ENCODE measurements at places on chromosomes 7 and 10.

DNA sequence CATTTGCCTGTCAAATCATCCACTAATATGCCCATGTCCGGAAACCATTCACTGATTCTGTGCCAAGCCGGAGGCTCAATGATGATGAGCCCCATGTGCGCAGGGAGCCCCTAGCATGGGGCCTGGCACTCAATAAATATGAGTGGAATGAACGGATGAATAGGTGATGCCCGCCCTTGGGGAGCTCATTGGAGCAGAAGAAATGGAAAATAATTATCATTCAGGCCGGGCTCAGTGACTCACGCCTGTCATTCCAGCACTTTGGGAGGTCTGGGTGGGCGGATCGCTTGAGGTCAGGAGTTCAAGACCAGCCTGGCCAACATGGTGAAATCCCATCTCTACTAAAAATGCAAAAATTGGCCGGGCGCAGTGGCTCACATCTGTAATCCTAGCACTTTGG lies 11.0 kb downstream of the RHBDD2 start:
- no peak for DNase-seq

DNA sequence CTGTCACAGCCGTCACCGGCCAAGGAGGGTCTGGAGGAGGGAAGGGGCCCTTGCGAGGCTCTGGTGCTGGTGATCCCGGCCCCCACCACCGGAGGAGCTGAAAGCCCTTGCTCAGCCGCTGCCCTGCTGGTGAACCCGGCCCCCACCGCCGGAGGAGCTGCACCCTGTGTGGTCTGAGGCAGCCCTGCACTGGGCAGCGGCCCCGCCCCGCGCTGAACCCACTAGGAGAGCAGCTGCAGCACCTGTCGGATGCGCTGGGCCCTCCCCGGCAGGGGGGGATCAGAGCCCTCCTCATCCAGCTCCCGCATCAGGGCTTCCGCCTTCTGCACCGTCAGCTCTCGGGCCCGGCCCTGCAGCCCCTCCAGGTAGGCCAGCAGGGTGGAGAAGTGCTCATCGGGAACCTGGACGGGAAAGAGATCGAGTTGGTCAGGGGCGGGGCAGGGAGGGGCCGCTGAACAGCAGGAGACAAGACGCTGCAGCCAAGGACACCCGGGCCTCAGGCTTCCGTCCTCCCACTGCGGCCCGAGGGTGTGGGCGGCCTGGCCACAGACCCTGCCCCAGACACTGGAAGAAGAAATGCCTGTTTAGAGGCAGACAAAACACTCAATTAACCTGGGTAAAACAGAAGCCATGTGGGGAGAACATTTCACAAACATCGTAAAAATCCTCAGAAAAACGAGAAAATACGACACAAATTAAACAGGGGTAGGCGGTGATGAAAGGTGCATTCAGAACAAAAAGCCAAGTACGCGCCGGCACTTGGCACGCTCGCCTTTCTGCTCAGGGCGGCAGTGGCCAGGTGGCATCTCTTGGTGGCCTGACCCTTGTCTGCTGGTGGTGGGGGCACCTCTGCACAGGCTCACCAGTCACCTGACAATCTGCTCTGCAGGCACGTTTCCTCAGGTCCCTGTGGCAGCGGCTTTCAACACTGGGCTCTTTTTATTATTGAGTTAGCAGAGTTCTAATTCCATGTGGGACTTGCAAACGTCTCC lies 14.7 kb downstream of the CYP2W1 start:
- DNase-seq: peak; percentile 27

DNA sequence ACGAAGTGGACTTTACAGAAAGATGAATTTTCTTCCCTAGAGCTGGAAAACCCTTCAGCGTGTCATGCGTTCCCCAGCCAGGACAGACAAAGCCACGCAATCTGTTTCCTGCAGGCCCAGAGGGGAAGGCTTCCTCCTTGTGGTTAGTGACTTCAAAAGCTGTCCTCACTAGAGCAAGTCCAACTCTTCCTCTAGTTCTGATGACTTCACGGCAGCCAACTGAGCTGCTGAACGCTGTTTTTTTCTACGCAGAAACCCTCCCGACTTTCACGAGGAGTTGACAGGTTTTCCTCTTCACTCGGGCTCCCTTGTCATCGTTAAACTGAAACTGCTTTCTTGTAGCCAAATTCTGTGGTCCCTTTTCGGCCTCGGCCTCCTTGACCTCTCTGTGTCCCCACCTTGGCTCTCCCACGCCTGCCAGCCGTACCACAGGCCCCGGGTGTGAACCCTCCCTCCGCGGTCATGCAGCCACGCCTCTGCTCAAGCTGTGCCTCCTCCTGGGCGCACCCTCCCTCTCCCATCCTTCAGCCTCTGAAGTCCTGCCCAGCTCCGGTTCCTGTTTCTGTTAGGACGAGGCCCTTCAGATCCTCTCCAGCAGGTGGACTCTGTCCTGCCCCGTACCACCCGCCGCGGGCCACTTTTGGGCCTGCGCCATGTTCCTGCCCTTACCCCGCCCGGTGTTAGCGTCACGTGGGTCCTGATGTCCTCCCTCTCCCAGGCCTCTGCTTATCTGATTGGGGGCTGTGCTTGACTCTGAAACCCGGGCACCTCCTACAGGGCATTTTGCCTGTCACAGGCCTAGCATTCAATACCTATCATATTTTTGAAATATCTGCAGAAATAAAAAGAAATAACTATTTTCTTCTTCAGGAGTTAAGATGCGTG lies 39.3 kb downstream of the CUX1 start:
- DNase-seq: peak; percentile 85

GRCh38 chr7:83976302-83976701 lies 218.3 kb downstream of the SEMA3A start:
- no peak for DNase-seq

DNA sequence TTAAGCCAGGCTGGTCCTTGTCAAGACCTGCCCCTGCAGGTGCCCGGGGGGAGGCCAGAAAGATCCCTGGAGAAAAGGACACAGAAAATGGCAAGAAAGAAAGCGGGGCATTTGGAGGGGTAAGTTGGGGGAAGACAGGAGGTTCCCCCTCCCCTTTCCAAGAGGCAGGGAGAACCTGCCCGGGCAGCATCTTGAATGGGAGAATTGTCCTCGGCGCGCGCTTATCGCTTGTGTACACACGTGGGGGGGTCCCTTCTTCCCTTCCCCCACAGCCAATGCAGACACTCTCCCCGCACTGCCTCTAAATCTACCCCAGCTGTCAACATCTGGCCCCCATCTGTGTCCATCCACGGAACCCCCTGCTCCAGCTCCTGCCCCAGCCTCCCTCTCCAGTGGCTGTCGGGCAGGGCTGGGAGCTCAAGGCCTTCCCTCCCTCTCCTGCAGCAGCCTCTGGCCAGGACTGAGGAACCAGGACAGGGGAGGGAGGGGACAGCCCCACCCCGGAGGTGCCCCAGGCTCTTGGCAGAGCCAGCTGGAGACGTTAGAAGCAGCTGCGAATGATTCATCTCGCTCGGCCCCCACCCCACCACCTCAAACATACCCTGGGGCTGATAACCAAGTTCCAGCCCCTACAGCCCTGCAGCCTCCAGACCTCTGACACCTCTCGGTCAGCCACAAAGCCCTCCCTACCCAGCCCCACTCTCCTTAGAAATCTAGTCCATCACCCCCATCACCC lies 25.3 kb downstream of the EPHB4 start:
- DNase-seq: no peak

GRCh38 chr10:13080643-13081042 lies 19.3 kb upstream of the OPTN start:
- no peak for DNase-seq

- DNase-seq: no peak
Observed at GRCh38 chr7:85090143-85090542, 96.7 kb downstream of the SEMA3D start.

GRCh38 chr7:100689230-100690135 lies 4.6 kb downstream of the GIGYF1 start:
- DNase-seq: no peak

- no peak for DNase-seq
Observed at GRCh38 chr10:62491597-62491996, 117.4 kb downstream of the ZNF365 start.

DNA sequence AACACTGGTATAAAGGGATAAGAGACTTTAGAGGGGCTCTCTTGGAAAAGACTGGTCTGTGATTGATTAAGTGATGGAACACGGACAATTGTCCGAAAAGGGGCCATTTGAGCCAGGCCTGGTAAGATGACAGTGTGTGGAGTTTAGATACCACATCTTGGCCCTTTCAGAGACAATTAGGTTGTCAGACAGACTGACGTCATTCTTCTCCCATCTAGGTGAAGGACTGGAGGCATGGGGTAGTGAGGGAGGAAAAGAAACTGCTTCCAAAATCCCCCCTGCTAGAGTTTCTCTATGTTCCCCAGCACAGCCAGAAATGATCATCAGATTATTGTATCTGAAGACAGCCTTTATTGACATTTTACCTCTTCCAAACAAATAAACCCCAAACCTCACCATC lies 84.8 kb upstream of the MYO3A start:
- no peak for DNase-seq

GRCh38 chr10:31977440-31978155 lies 49.0 kb upstream of the ARHGAP12 start:
- DNase-seq: no peak

DNA sequence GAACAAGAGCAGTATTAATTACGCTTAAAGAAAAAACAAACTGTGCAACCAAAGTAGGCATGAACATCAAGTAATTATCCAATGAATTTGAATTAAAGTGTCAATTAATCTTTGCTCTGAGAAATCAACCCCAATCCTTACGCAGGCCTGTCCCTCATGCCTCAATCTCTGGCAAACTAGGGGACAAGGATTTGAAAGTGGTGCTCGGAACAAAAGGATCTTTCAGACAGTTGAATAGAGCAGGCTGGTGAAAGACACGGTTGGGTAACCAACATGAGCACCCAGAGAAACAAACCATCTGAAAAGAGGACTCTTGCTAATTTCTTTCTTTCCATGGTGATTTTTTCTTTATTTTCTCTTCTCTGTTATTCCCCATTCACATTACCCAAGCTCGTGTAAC lies 203.5 kb upstream of the PHF14 start:
- no peak for DNase-seq

- DNase-seq: no peak
Observed at GRCh38 chr7:112052993-112053736, 153.0 kb downstream of the DOCK4 start.

DNA sequence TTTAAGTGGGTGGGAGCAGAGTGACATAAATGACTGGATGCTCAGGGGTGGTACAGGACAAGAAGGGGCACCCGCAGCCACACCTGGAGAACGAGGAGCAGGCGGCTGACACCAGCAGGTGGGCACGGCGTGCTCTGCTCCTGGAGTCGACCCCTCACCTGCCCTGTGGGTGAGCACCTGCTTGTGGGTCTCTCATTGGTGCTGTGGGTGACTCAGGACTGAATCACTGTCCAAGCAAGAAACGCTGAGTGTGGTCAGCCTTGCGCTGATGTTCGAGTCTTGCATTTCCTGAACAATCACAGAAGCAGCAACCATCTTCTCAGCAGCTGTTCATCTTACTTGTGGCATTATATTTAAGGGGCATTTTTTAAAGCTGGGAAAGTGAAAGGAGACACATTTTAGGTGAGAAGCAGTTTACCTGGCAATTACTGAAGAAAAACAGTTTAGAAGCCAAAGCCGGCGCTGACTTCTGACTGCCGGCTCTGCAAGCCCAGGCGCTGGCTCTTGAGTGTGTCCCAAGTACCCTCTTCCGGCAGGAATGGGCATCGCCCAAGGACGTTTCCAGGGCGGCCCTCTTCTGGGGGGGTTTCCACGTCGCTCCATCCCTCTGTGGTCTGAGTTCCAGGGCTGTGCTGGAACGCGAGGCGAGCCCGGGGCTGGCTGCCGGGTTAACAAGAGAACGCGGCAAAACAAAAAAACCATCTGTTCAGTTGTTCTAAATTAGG lies 145.2 kb upstream of the PFKP start:
- peak; percentile 18 for DNase-seq

All from NCI-H187 (cell line).